Purkinje cell (primary cell): ENCODE measurements at places on chromosomes 1 and 21. TPM values are rescaled to one million over a fixed set of nuclear protein-coding genes. Genes with fewer than 3 reads are reported as not detected.

SLC25A24 gene
- 1.8 and 2.0 TPM in 2 replicates for polyA plus RNA-seq

MANEAL gene
- polyA plus RNA-seq: 20.3 and 20.4 TPM in 2 replicates

TRIM45 gene
- polyA plus RNA-seq: 4.1 and 4.9 TPM in 2 replicates

HAPLN2 gene
- not detected in 2 replicates for polyA plus RNA-seq

SERINC2 gene
- 0.24 and 1.2 TPM in 2 replicates for polyA plus RNA-seq

IL22RA1 gene
- polyA plus RNA-seq: not detected in 2 replicates

DHRS3 gene
- 0.38 and 0.87 TPM in 2 replicates for polyA plus RNA-seq

TCEA3 gene
- polyA plus RNA-seq: 0.31 and 1.3 TPM in 2 replicates

C8A gene
- not detected in 2 replicates for polyA plus RNA-seq

ALX3 gene
- polyA plus RNA-seq: not detected in 2 replicates

PADI3 gene
- not detected in 2 replicates for polyA plus RNA-seq

AMY1B gene
- not detected in 2 replicates for polyA plus RNA-seq

ZNF648 gene
- 0.07 and 0.17 TPM in 2 replicates for polyA plus RNA-seq

AHDC1 gene
- 0.69 and 0.91 TPM in 2 replicates for polyA plus RNA-seq

AVPR1B gene
- not detected in 2 replicates for polyA plus RNA-seq

LRRC8B gene
- 7.5 and 12.6 TPM in 2 replicates for polyA plus RNA-seq

WLS gene
- polyA plus RNA-seq: 28.3 and 32.5 TPM in 2 replicates

GNAT2 gene
- polyA plus RNA-seq: not detected in 2 replicates

NKAIN1 gene
- polyA plus RNA-seq: 1.3 and 2.3 TPM in 2 replicates

ARTN gene
- polyA plus RNA-seq: 0.36 TPM in 1 of 2 replicates, not detected in the other

OXCT2 gene
- not detected in 2 replicates for polyA plus RNA-seq
